Fibroblast of skin of right biceps (primary cell): ENCODE measurements at places on chromosomes 16 and 17.

- DNase-seq: no peak
These were observed 1.6 kb downstream of the PDK2 start for GRCh38 chr17:50096758-50097157.

DNA sequence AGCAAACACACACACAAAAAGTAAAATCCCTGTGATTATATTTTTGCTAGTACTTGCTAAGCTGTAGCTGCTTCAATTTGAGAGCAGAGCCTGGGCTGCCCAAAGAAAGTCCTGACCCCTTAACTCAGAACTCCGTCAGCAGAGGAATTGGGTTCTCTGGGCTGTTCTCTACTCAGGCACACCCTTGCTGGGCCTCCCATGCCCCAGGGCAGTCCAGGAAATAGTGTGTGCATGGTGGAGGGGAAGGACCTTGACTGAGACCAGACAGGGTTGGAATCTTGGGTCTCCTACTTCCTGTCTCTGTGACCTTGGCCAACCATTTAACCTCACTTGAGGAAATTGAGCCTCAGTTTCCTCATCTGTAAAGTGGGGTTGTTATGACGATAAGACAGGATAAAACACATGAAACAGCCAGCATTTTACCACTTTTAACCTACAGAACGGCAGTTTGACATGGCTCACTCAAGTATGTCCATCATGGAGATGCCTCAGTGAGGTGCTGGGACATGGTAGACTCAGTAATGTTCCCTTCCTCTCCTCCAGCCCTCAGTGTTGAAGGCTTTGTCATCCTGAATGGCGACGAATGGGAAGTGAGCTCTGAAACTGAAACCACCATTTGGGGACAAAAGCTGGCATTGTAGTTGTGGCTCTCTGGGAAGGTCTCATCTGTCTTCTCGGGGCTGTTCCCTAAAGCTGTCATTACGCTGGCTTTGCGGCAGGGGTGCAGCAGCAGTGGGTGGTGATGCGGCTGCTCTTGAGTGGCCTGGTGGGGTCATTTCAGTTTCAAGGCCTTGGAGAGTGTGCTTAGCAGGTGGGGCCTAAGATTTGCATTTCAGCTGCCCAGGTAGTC lies 74.9 kb downstream of the CMIP start:
- DNase-seq: no peak

GRCh38 chr16:64440421-64440831 lies 681.4 kb downstream of the CDH11 start:
- peak; percentile 97 for DNase-seq

DNA sequence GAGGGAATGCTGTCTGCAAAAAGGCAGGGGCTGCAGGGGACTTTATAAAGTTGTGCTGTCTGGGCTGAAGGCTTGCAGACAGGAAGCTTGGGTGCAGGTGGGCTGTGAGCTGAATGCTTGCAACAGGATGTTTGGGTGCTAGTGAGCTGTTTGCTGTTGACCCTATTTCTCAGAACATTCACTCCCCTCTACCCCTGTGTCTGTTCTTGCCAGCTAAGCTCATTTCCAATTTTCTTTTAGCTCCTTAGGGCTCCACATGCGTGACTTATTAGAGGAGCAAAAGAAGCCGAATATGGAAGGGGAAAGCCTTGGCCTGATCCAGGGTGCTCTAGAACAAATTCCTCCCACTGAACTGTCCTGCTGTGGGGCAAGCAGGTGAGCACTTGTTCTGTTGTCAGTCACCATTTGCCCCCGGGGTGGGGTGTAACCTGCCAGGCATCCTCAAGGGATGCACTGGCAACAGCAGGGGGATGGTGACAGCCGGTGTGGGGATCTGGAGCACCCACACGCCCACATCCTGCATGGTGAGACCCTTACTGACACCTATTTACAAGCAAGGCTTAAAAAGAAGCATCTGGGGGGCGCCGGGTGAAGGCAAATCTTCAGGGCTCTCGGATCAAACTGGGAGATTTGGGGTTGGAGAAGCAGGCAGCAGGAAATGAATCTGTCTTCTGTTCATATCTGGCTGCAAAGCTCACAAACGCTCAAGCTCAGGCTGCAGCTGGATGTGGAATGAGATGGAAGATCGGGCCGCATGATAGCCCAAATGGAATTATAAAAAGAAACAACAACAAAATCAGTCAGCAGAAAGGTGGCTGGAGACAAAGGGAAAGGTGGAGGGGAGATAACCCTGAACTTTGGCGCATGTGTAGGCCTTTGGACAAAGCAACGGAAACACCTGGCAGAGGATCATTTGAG lies 21.1 kb upstream of the NUP93 start:
- no peak for DNase-seq

DNA sequence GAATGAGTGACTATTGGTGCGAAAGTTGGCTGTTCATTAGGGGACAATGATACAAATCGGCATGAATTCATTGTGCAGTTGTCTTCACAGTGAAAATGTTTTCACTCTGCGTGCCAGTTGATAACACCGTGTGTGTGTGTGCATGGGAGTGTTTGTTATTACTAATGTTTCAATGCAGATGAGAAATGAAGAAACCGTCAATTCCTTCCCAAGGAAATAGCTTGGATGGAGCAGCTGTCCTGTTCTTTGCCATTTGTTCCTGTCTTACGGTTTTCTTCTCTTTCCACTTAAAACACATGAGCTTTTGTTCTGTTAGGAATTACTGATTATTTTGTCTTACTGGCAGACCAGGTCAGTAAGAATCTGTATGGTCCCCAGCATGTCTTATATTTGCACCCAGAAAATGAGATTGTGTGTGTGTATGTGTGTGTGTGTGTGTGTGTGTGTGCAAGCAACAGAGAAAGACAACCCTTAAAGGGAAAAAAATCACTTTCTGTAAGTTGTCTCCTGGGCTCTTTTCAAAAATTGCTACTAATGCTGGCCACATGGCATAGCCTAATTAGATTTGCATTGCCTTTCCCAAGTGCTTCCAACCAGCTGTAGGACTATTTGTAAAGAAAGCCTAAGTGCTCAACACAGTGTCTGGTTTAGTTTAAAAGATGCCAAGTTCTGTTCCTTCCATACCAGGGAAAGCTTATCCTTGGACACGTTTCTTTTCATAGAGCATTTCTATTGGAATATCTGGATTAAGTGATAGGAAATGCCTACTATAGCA lies 23.8 kb downstream of the SHISA9 start:
- no peak for DNase-seq
